Activated CD8-positive, alpha-beta memory T cell treated with anti-CD3 and anti-CD28 coated beads, Interleukin-2, amount 50 U/mL, for 4 hours (primary cell): ENCODE measurements at places on chromosomes 5 and 9.

GRCh38 chr5:37054391-37054790 lies 177.8 kb downstream of the NIPBL start:
- DNase-seq = no peak

DNA sequence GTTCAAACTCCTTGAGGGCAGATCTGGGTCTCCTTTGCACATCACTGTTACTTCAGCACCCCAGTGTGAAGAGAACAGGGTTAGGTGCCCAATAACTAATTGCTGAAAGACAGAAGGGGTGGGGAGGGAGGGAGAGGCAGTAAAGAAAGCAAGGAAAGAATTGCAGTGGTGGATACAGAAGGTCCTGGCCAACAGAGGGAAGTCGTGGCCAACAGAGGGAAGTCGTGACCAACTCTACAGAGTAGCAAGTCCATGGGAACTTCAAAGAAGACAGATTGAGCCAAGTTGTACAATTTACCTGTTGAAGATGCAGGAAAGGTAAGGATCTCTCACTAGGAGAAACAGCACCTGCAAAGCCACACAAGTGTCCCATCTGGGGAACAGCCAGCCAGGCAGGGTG lies 27.0 kb downstream of the CCNJL start:
- DNase-seq = no peak

- peak; percentile 56 for DNase-seq
Observed at GRCh38 chr5:149434162-149435014, 55.3 kb upstream of the IL17B start.

DNA sequence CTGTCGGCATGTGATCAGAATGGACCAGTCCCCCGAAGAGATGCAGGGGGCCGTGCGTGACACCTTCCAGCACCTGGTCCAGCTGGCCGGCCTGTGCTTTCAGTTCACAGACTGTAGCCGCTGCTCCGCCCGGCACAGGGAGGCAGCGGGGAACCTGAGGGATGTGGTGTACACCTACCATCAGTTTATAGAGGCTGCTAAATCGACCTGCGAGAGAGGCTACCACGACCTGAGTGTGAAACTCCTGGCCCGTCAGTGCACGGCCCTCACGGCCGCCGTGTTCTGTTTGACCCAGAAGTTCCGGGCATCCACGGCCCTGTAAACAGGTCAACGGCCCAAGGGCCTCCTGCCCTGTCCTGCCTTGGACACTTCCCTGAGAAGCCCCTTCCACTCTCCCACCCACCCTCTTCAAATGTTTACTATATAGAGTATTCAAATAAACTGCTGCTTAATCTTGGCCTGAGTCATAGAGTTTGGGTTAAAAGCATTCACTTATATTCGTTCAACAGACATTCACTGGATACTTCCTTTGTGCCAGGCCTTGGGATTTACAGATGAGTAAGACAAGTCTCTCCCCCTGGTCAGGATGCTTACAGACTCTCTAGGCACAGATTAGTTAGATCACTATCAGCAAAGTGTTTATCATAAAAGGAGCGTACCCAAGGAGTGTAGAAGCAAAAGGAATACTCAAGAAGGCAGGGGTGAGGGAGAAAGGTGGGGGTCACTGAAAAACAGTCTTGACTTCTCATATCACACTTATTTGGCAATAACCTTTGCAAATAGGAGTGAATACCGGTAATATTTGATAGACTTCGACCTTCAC lies 6.9 kb upstream of the TRMT10B start:
- DNase-seq = no peak

DNA sequence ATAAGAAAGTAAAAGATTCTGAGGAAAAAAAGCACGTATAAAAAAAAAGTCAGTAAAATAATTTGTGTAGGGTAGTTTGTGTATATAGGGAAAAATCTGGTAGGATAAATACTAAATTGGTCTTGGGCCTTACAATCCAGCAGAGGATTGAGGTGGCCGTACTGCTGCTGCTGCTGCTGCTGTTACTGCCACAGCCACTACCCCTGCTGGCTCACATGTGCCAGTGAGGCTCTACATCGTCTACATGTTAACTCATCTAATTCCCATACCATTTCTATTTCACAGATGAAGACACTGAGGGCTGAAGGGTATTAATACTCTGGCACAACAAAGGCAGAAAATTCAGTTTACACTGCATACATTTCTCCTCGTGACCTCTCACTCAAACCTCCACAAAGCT lies 928.5 kb downstream of the TLE4 start:
- no peak for DNase-seq

DNA sequence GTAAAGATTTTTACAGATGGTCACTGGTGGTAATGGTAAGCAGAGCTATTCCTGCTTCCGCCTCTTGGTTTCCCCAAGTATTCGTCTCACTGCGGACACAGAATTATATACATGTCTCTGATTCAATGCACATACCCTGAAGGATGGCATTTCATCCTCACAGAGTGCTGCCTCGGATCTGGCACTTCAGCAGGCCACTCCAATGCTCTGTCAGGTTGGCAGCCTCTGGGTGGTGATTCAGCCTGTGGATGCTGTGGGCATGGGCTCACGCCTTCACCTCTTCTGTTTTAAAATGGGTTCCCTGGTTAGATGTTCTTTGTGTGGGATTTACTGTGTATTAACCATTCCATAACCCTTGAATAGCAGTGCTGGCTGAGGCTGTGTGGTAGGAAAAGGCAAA lies 182.6 kb upstream of the ZNF608 start:
- DNase-seq = no peak

- DNase-seq = no peak
Observed at GRCh38 chr9:573691-574410, 267.6 kb upstream of the DMRT1 start.

DNA sequence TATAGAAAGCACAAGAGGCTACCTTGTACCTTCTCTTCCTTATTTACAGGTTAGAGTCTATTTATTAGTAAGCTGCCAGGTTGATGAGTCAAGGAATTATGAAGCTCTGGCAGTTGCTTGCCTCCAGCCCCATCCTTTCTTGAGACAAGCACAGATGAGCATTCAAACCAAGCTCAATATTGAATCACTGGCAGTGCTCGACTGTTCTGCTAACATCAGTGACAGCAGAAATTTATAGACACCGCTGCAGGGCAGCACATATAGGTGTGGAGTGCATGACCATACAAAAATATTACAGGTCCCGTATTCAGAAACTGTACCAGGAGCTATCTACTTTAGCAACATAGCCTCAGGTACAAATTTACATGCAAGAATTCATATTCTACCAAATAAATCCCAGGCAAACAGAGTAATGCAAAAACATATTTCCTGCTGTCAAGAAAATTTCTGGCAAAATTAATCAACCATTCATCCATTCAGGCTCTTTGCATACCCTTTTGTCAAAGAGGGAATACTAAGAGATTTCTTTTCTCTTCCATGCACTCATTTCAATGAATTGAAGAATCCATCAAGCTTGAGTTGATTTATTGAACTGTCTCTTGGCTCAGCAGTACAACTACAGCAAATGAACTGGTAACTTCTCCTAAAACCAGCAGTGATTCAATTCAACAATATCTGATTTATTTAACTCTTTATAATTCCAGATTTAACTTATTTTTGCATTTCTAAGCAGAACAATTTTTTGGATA lies 26.9 kb upstream of the PCA3 start:
- DNase-seq = no peak

DNA sequence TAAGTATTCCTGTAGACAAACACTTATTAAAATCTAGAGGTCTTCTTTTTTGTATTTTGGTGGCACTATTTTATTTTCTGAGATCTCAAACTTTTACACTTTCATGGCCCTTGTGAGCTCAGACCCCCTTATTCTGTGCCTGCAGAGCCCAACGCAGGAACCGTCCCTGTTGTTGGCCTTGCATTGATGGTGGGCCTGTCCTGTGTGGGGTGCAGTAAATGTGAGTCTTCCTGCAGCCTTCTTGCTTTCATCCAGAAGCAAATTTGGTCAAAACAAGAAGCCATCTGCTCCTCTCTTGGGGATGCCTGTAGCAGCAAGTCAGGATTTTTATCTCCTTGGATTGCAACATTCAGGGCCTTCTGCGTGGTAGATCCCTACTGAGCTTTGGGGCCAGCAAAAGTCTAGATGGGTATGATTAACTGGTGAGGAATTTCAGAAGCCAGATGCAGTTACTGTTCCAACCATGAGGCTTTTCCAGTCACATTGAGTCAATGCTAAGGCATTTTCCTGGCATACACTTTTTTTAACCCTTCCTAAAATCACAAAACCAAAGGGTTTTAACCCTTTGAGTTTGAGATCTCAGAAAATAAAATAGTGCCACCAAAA lies 31.7 kb downstream of the BASP1 start:
- DNase-seq = no peak

DNA sequence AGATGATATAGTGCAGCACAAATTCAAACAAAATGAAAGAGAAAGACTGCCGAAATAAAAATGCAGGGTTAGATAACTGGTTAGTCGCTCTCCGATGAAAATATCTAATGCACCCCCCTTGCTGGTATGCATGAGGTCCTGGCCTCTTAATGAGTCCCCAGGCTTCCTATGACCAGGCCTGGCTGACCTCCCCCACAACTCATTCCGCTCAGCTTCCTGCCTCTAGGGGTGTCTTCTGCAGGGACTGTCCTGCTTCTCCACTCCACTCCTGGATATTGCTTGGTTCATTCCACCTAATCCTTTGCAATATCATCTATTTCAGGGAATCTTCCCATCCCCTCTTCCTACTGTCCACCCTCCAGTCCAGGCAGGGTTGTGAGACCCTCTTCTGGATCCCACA lies 341.8 kb downstream of the ASTN2 start:
- no peak for DNase-seq

- no peak for DNase-seq
Observed at GRCh38 chr5:57172466-57173318, 1.2 kb upstream of the GPBP1 start.

GRCh38 chr5:58044166-58044565 lies 415.7 kb downstream of the PLK2 start:
- no peak for DNase-seq

- DNase-seq = no peak
Observed at GRCh38 chr5:141821430-141821925, 56.7 kb downstream of the PCDH1 start.

DNA sequence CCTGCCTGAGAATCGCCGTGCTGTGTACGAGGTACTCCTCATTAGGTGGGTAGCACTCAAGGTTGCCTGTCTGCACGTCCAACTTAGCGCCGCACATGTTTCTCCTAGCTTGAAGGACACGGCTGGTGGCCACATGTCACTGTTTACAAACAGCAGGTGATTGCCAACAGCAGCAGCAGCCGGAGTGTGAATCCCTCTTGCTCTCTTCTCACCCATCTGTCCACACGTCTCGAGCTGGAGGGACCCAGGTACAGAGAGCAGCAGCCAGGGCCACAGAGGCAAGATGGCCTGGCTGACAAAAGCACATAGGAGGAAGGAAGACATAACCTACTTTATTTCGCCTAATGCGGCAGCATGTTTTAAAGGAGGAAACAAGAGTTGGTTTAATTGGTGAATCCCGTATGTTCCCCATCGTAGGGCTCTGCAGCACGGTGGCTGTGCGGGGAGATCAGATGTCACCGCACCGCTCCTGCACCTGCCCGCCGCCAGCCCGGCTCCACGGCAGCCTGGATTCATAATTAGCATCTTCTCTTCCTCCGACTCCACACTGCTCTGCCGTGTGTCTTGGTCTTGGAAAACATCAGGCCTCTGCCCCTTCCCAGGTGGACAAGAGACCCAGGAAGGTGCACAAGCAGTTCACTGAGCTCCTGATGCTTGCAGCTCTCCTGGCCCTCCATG lies 201.6 kb upstream of the IRX1 start:
- DNase-seq = no peak

DNA sequence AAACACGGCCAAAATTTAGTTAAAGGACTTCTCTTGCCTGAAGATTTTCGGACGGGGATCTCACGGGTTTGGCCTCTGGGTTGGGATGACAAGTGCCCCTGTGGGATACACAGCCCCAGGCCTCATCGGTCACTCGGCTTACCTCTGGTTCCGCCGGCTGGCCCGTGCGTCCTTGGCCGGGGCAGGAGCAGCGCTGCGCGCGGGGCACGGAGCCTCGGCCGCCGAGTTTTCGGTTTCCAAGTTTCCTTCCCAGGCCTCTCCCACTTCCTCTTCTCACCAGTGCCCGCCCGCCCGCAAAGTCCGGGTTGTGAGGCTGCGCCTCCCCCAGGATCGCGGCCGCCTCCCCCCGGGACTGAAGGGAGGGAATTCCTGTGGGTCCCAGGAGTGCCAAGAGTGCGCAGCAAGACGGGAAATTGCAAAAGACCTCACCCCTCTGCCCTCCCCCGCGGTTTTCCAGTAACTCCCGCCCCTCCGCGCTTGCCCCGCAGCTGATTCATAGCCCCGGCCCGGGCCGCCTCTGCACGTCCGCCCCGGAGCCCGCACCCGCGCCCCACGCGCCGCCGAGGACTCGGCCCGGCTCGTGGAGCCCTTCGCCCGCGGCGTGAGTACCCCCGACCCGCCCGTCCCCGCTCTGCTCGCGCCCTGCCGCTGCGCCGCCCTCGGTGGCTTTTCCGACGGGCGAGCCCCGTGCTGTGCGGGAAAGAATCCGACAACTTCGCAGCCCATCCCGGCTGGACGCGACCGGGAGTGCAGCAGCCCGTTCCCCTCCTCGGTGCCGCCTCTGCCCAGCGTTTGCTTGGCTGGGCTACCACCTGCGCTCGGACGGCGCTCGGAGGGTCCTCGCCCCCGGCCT lies at the start of gene OSMR:
TSS of gene OSMR (plus strand) at position 487 of the 853 bp plus-strand sequence. CDS start 23,033 bp downstream, outside the sequence.
- DNase-seq = no peak

- no peak for DNase-seq
Observed at GRCh38 chr5:39506211-39506610, 81.4 kb upstream of the DAB2 start.

DNA sequence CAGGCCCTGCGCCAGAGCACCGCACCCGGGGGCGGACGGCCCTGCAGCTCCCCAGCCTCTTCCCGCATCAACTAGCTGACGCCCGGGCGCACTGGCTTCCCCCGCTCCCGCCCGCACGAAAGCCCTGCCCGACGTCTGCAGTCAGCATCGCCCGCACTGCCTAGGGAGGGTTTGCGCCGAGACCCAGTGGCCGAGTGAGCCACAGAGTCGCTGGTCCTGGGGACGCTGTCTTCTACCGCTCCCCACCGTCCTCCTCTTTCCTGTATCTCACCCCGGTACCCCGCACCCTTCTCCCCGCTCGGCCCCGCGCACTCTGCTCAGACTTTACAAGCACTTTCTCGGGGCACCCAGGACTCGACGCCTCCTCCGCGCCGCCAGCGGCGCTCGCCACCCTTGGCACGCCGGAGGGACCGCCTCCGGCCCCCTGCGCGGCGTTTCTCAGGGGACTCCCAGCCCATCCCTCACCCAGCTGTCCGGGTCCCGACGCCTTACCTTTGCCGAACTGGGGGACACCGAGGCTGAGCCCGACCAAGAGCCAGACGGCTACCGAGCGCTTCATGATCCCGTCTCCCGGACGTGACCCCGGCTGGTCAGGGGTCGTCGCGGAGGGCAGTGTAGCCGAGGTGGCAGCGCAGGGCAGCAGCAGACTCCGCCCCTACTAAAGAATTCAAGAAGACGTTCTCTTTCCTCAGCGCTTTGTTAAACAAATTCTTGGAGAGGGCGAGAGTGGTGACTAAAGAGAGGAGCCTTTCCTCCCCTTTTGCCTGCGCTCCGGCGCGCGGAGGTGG lies 670 bp downstream of the EDIL3 start:
- DNase-seq = no peak

- DNase-seq = no peak
Observed at GRCh38 chr5:139982157-139982974, 60.7 kb downstream of the NRG2 start.

GRCh38 chr9:18629136-18629535 lies 155.2 kb downstream of the ADAMTSL1 start:
- no peak for DNase-seq
